Activated T-cell treated with anti-CD3 and anti-CD28 coated beads, Interleukin-2, amount 50 U/mL, for 72 hours (primary cell): ENCODE measurements at places on chromosomes 4 and X. TPM values are rescaled to one million over a fixed set of nuclear protein-coding genes. Genes with fewer than 3 reads are reported as not detected.

DACH2 gene
- not detected for total RNA-seq

CCDC120 gene
- 9.0 TPM for total RNA-seq

GPC4 gene
- total RNA-seq: not detected

NPY5R gene
- total RNA-seq: not detected

SASH3 gene
- 148 TPM for total RNA-seq

OCIAD2 gene
- 86.2 TPM for total RNA-seq

NDST4 gene
- total RNA-seq: not detected

CPLX1 gene
- 1.9 TPM for total RNA-seq

RRAGB gene
- total RNA-seq: 10.9 TPM

KLKB1 gene
- 1.2 TPM for total RNA-seq

RHOXF2 gene
- not detected for total RNA-seq

CITED1 gene
- not detected for total RNA-seq

OPRPN gene
- not detected for total RNA-seq

SLC49A3 gene
- total RNA-seq: 0.29 TPM

CT47B1 gene
- not detected for total RNA-seq

TEX13B gene
- total RNA-seq: not detected

SPANXC gene
- not detected for total RNA-seq

PPP3CA gene
- 15.6 TPM for total RNA-seq

CYSLTR1 gene
- 2.9 TPM for total RNA-seq
